Naive thymus-derived CD8-positive, alpha-beta T cell (primary cell): ENCODE measurements at places on chromosomes 12 and 14. TPM values are rescaled to one million over a fixed set of nuclear protein-coding genes. Genes with fewer than 3 reads are reported as not detected.

- no peak for DNase-seq
These were observed 47.6 kb upstream of the ATP2B1 start for GRCh38 chr12:89756194-89756584.

Gene CMA1
- not detected for total RNA-seq

DNA sequence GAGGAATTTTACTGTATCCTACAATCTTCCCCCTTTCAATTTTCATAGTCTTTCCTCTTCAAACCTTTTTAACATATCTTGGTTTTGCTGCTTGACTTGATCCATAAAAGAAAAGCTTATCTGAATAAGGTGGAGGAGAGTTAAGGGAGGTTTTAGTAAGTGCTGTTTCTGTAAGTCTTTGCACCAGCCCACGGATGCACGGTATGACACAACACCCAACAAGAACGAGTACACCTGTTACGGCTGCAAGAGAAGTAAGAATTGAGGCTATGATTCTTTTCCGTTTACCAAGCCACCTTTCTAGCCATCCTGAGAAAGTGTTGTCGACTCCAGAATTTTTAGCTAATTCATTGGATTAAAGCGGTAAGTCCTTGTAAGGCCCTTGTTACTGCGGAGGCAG lies 26.1 kb upstream of the CPNE8 start:
- DNase-seq = no peak

Gene TUNAR
- not detected for total RNA-seq

DNA sequence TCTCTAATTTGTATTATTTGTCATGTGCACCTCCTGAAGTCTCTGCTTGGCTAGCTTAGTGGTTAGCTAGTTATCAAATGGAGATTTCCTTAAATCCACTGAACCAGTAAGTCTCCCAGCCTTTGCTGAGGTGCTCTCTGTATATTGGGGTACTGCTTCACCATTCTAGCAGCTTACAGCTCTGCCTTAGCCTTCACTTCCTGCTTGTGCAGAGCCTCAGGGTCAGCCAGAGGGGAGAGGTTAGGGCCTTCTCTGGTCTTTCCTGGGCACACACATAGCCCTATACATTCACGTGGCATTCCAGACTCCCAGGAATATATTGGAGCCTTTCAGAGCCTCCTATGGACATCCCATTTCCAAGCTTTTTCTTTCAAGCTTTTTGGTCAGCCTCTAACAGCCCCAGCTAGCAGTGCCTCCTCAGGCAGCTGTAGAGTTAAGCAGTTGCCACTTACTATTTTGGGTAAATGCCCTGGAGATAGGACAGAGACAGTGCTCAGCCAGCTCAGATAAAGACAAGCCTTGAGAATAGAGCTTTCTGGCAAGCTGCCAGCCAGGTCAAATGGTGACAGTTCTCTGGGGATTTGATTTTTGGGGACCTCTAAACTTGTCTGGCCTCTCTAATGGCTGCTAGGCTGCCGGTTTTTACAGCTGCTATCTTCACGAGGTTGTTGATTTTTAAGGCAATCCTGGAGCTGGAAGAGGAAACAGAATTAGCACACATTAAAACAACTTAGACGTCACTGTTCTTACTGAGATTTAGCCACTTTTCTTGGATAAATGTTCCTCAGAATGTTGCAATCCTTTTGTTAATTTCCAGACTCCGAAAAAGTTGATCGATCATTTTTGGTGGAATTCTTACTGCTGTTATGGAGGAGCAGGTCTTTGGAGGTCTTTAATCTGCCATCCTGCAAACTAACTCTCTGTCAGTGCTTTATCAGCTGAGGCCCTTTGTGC lies 32.9 kb downstream of the FBXW8 start:
- no peak for DNase-seq

DNA sequence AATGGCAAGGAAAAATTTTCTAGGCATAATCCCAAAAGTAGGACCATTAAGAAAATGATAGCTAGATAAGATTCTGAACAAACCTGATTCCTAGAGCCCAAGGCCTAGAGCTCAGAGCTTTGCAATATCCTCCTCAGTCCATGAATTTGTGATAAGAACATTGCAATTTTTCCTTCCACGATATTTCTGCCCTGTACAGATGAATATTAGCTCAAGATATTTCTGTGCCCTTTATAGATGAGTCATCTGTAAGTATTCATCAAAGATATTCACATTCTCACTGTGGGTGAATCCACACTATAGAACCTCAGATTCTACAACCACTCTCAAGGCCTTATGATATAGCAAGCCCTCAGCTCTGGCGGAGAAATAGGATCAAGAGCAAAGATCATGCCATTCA lies 37.5 kb downstream of the EAPP start:
- DNase-seq = no peak

Gene HOXC12
- total RNA-seq = not detected

GRCh38 chr14:100547633-100548294 lies 39.5 kb downstream of the BEGAIN start:
- DNase-seq = peak; percentile 40

- DNase-seq = no peak
These were observed 54.5 kb upstream of the HECTD1 start for GRCh38 chr14:31261859-31262731.

- no peak for DNase-seq
These were observed 45.1 kb downstream of the AREL1 start for GRCh38 chr14:74667758-74668157.

GRCh38 chr14:102085948-102086708 lies 716 bp downstream of the HSP90AA1 start:
- DNase-seq = peak; percentile 59

DNA sequence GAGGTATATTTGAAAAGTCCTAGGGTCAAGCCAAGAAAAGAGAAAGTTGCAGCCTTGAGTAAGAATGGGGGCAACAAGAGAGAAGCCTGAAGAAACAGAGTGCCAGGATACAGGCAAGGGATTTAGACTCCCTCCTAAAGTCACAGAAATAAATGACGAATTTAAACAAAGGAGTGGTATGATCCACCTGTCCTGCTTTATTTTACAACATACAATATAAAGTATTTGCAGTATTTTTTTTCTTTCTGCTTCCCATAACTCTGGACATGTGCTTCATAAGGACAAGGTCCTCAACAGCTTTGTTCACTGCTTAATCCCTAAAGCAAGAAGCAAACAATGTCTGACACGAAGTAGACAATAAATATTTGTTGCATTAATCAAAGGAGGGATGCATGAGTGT lies 57.4 kb downstream of the IFNG start:
- no peak for DNase-seq

- DNase-seq = no peak
These were observed 58.3 kb downstream of the ZC3H14 start for GRCh38 chr14:88621100-88621499.

DNA sequence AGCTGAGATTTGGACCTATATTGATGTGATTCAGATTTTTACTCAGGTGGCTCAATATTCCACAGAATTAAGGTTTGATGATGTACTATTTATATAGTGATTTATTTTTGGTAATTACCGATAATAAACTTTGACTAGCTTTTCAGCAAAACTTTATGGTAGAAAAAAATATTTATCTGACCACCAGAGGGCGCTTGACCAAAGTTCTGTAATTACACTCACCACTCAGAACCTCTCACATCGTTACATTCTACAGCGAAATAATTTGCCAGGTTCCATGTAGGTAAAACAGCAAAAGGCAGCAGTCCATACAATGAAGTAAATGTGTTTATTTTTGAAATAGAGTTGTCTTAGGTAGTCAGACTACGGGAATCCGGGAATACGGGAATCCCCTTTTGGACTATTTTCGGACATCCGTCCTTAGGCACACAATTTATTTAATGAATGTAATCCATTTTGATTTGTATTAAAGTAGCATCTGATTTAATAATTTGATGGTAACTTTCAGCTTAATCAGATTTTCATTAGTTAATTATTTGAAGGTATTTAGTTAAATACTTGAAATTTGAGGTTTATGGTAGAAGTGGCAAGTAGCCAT lies 143.0 kb upstream of the DDHD1 start:
- DNase-seq = no peak

Gene TNFAIP2
- 1.0 TPM for total RNA-seq

DNA sequence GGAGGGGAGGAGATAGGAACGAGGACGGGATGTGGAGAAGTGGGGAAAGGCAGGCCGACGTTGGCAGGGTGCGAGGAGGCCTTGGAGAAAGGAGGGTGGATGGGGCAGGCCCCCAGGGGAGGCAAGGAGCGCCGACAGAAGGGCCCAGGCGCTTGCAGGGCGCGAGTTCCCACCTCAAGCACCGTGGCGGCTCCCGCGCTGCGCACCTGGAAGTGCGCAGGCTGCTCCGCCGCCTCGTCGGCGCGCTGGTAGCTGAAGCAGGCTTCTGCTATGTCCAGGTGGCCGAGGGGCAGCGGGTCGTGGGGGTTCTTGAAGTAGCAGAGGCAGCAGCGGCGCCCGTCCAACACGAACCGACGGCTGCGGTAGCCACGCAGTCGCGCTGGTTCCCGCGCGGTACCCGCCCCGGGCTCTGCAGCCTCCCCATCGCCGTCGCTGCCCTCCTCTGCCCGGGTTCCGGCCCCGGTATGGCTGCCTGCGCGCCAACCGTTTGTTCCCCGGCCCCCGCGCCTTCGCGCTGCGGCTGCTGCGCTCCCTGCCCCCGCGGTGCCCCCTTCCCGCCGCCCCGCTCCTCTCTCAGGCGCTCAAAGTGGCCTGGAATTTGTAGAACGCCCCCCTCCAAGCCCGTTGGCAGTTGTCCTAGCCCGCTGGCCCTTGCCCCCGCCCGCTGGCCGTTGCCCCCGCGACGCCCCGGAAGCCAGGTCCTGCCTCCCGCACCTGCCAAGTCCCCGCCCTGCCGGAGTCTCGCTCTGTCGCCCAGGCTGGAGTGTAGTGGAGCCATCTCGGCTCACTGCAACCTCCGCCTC lies 1.1 kb upstream of the ACTR6 start:
- peak; percentile 70 for DNase-seq
